ENCODE measurements at places on chromosomes 13 and 19. TPM values are rescaled to one million over a fixed set of nuclear protein-coding genes. Genes with fewer than 3 reads are reported as not detected.
A peak's percentile ranks its signal among the peaks of the same experiment; 100 is the strongest.

GRCh38 chr13:32850316-32851052, 165.7 kb upstream of the KL start:
- DNase-seq = no peak

GRCh38 chr19:51093101-51093500, 10.4 kb upstream of the KLK14 start:
- DNase-seq = no peak

GRCh38 chr13:24614306-24615080, 65.7 kb upstream of the ATP12A start:
- DNase-seq = no peak

DNA sequence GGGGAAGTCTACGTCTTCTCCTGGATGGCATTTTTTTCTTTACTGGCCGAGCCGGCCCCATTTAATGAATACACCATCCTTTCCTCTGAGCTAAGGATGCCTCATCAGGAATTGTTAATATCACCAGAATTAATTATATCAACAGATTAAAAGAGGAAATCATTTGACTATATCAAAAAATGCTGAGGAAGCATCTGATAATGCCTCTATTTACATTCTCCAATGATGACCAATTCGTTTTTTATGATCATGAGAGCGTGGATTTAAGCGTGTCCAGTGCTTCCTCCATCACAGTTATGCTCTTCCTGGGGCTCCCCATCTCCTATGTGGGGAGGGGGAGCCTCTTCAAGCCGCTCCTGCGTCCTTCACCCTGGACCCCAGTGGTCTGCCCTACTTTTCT, 58.7 kb downstream of the TUBGCP3 start:
- no peak for DNase-seq

- no peak for DNase-seq
Observed at GRCh38 chr19:1046836-1047695, 7.2 kb downstream of the ABCA7 start.

DNA sequence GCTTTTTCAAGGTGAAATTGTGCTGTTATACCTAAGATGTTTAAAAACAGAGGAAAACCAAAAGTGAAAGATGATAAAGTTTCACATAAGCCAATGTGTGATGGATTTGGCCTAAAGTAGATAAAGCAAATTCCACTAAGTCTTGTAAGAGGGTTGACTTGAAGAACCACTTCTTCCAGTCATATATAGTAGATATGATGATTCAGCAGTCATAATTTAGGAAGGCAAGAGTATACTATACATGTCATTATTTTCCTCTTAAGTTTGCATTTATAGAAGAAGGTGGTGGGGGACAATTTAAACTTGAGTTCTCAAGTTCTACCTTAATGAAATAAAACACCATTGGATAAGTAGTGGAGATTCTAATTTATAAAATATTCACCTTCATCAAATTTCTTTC, 37.3 kb downstream of the PHF11 start:
- DNase-seq = no peak

GRCh38 chr19:10719466-10719961, 1.6 kb downstream of the DNM2 start:
- no peak for DNase-seq

DNA sequence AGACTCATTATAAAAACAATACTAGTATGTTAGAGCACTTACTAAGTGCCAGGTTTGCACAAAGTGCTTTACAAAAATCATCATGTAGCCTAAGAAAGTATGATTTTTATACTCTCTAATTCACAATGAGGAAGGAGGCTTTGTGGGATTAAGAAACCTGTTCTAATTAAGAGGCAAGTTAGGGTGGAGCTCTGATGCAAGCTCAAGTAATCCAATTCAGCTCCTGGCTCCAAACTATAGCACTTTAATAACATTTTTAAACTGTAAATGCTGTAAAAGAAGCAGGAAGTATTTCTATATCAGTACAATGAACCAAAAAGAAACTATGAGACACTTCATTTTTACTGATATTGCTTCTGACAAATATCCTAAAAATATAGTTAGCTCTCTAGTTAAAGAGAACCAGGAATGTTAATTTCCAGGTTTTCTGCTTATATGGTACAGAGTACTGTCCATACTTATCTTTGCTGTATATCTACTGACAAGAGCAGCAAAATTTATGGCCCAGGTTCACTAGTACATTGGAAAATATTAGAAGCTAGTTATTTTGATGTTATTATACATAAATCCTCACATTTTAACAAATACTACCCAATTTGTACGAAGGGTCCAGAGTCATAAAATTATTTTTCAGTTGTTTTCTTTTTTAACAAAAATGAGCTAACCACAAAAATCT, 482.0 kb downstream of the DIAPH3 start:
- no peak for DNase-seq

- DNase-seq = no peak
Observed at GRCh38 chr19:14772467-14772866, 5.9 kb downstream of the ADGRE2 start.

- DNase-seq = peak; percentile 41
Observed at GRCh38 chr13:94660695-94661326, 51.5 kb downstream of the SOX21 start.

GRCh38 chr13:100976993-100977392, 302.4 kb upstream of the TMTC4 start:
- DNase-seq = no peak

- DNase-seq = no peak
Observed at GRCh38 chr13:51770681-51771417, 33.1 kb downstream of the DHRS12 start.

DNA sequence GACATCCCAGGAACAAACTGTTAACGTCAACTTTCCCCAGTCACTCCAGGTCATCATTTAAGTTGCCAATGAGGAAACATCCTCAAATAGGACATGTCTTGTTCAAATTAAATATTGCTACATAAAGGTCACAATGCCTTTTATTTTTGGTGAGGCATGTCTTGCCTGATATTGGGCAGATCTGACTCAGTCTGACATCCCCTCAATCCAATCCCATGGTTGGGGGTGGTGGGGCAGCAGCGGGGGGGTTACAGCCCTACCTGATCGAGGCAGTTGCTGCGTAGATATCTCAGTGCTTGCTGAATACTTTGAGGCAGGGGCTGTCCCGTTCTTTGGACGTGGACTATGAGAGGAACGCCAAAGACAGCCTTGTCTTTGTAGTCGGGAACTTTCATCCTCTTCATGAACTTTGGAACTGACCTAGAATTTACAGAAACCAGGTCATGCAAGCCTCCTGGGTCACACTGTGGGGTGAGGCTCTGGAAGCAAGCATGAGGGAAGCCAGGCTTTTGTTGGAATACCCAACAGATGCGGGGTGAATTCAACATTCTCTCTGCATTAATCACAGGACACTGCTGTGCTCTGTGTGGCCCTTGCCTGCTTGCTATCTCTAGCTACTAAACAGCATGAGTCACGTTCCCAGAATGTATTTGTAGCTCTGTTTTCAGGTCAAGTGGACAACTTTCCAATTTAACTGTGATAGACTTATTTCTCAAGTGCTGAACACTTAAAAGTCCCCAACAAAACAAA, 109.8 kb downstream of the KL start:
- DNase-seq = peak; percentile 97

DNA sequence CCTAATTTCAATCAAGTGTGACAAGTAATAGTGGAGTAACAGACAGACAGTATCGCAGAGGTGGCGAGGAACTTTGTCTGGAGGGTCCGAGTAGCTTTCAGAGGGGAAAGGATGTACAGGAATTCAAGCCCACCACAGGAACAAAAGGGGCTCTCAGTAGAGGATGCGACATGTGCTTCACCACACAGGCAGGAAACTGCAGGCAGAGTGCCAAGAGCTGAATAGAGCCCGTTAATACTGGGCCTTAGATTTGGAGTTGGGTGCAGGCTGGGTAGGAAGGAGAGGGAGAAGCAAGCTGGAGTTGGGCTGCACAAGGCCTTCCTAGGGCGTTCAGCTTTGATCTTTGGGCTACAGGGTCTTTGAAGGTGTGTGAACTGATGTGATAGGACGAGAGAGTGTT, 1.2 kb downstream of the CCDC70 start:
- no peak for DNase-seq

DNA sequence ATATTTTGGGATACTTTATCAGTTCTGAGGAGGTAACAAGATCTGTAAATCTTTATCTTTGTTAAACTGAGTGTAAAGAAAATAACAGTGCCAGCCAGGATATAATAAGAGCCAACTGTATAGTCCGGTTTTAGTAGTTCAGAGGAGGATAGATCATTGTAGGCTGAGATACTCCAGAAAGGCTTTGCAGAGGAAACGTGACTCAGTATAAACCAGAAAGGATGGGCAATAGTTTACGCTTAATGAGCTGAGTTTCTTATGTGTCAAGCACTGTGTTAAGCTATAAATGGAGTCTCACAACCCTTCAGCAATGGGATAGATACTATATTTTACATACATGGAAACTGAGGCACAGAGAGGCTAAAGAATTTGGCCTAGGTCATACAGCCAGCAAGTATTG, 3.8 kb downstream of the RFXAP start:
- DNase-seq = peak; percentile 15

DNA sequence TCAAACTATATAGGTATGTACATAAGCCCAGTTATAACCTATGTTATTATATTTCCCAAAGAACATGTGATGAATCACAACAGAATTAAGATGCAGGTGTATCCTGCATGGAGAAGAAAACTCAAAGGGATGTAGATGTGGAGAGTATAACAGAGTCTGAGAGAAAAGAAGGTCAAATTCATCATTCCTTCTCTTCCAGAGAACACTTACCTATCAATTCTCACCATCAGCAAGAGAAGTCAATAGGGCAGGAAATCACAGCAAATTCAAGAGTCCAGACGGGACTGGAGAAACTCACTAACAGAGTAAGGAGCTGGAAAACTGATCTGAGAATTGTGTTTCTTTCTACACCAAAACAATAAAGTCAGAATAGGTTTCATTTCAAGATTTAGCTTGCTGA, 28.4 kb downstream of the DIAPH3 start:
- DNase-seq = no peak

CBLC gene
- not detected for polyA plus RNA-seq

DMWD gene
- 28.5 TPM for polyA plus RNA-seq

CRX gene
- polyA plus RNA-seq = not detected

FGF22 gene
- polyA plus RNA-seq = 0.24 TPM

GJB2 gene
- polyA plus RNA-seq = 0.09 TPM

SPC24 gene
- 12.2 TPM for polyA plus RNA-seq
